ENCODE measurements at places on chromosomes 7 and 10.
A peak's percentile ranks its signal among the peaks of the same experiment; 100 is the strongest.

DNA sequence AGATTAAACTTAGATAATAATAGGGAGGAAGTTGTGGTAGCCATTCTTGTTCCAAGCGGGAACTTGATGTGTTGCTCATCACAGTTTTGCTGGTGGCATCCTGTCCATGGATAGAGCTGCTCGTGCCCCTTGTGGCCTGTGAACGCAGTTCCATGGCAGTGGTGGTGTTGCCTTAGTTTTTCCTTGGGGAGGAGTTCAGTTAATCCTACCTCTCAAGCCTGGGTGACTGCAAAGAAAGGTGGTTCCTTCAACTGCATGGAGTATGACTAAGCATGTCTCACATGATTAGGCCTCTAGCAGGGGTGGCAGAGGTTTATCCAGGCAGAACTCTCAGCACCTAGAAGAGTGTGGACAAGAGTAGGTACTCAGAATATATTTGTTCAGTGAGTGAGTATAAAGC lies 99.7 kb downstream of the MAPK8 start:
- DNase-seq: peak; percentile 24

- no peak for DNase-seq
Observed at GRCh38 chr10:58044072-58044471, 223.6 kb downstream of the IPMK start.

- no peak for DNase-seq
Observed at GRCh38 chr7:87413951-87414793, 61.3 kb downstream of the ABCB4 start.

DNA sequence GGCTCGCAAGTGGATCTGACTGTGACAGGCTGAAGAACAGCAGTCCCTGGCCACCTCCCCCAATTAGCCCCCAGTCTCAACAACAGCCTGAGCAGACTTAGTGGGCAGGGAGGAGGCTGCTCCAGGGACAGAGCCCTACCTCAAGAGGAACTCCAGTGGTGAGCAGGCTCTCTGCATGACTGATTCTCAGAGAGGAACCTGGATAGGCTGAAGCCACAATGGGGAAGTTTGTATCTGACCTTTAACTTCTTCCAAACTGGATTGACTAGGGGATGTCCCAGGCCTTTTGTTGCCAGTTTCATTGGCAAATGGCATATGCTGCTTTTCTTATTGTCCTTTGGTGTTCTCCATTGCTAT lies 93.0 kb downstream of the ARHGAP22 start:
- DNase-seq: peak; percentile 96

GRCh38 chr10:86757113-86757972 lies 924 bp downstream of the BMPR1A start:
- DNase-seq: no peak
